ENCODE measurements at places on chromosomes 2 and 18.

DNA sequence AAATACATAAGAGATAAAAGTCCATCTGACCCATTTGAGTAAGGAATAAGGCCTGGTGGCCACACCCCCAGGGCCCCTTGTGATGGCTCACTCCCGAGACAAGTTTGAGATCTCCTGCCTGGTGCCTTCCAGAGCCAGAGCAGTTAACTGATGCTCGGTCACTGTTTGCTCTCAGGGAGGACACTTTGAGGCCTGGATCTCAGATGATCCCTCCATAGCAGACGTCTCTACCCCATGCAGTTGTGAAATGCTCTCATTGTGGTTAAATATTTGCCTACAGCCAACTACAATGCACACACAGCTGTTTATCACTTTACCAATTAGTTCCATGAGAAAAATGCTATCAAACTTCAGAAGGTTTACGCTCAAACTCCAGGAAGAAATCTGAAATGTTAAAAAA, 12.3 kb downstream of the GYPC start:
- DNase-seq, result no peak

- DNase-seq, result no peak
These were observed 3.5 kb upstream of the SSB start for GRCh38 chr2:169795181-169795580.

DNA sequence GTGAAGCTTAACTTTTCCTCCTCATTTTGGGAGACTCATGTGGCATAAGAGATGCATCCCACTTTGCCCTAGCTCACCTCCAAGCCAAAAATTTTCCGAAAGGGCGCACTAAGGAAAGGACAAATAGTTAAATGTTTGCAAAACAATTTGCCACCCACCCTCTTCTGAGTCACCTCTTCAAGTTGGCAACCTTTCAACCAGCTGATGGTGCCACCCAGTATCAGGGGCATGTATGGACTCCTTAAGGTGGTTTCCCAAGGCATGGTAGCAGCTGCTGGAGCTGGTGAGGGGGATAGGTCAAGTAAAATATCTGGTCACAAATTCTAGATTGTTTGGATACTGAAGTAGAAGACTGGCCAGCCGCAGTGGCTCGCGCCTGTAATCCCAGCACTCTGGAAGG, 17.2 kb upstream of the ITGAV start:
- DNase-seq, result no peak

GRCh38 chr2:232295971-232296370, 82.6 kb upstream of the ALPP start:
- DNase-seq, result no peak

DNA sequence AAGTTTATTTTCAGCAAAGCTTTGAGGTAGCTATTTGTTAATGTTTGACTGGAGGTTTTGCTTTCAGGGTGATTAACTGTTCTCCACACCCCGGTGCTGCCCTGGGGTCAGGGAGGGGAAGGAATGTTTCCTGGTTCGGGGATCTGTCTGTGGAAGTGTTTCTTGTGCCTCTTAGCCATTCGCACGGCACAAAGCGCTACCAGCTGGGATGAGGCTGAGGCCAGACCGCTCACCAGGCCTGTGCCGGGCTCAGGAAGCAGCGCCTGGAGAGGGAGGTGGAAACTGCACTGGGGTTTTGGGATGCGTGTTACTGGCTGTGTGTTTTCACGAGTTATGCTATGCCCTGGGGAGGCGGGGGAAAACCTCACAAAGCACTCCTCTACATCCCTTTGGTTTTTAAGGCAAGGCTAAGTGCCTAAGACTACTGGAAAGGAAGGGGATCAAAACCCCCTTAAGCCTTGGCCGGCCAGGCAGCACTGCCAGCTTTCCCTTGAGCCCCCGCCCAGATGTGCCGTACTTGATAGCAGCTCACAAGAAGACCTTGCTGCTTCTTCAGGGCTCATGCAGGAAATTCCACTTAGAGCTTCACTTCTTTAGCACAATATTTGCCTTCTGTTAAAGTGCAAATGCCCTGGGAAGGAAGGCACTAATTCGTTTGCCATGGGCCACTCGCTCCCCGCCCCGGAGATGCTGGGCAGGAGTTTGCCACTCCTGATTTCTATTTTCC, 65.7 kb upstream of the CNGA3 start:
- no peak for DNase-seq

DNA sequence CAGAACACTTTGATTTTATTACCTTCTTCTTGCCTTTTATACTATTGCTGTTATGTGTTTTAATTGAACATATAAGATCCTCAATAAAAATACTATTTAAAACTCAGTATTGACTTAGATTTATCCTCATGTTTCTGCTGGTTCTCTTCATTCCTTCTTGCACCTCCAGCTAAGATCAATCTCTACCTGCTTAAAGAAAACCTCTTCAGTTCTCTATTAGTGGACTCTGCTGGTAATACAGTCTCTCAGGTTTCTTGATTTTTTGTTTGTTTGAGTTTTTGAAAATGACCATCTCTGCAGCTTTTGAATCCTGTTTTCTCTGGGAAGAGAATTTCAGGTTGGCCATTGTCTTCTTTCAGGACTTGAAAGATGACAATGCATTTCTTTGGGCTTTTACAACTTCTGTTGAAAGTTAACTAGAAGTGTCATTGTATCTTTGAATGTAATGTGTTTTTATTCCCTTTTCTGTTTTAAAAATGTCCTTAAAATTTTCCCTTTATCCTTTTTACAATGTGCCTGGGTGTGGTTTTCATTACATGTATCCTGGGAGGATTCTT, 29.8 kb upstream of the TMEM131 start:
- DNase-seq, result no peak

DNA sequence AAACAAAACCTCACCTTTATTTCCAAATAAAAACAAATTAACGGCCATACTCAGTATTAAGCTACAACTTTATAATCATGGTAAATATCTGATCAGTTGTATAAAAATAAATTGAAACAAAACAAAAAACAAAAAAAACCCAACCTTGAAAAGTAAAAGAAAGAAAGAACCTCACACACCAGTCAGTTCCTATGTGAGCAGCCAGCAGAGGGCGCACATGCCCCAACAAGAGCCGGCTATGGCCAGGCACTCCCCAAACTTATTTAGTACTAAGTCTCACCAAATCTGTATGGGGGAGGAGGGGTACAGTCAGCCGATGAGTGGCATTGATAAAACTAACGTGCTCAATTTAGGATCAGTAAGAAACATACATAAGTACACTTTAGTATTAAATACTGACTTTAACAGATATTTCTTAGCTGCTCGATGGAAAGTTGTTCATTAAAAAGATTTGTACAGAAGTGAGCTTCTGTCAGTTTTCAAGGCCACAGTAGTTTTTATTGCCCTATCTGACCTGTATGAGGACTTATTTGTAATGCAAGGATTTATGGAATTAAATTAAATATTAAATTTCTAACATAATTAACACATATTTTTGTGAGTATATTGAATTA, 172.6 kb downstream of the TCF4 start:
- peak; percentile 85 for DNase-seq

Measured in hematopoietic multipotent progenitor cell treated with erythropoietin and hydrocortisone succinate and interleukin-3 and kit ligand, for 8 days (in vitro differentiated cells).